ENCODE measurements at places on chromosomes 11 and 22.

- no peak for DNase-seq
These were observed 16.4 kb upstream of the CTSC start for GRCh38 chr11:88353835-88354496.

DNA sequence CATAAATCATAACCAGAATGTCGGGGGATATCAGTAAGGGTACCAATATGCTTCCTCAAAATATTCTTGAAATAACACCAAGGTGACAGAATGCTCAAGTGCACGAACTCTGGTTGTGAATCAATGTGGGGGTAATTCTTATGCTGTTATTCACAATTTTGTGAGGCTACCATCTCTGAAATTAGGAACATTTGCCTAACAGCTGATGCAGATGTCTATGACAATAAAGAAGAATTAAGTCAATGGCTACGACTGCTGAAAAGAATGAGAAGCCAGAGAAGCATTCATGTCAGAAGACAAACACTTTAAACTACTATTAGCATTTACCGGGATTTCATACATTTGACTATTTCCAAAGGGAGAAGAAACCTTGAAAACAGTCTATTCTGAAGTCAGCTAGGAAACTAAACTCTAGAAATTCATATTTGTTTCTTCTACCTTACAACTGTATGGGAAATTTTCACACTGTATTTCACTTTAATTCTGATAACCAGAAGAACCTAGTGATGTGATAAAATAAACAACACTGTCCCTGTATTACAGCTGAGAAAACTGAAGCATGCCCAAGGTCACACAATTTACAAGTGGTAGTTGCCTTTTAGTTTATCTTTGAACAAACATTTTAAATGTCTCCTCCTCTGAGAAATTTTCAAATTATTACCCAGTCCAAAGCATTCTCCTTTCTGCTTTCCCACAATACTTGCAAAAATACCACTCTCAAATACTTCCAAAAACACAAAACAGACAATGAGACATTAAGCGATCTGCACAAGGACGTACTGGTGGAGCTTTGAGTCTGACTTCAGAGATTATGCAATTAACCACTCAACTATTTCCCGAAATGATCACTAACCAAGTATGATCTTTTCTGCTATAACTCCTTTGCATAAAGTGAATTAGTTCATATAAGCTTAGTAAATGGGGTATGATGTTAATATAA is 18.0 kb upstream of the ARHGAP32 start:
- no peak for DNase-seq

DNA sequence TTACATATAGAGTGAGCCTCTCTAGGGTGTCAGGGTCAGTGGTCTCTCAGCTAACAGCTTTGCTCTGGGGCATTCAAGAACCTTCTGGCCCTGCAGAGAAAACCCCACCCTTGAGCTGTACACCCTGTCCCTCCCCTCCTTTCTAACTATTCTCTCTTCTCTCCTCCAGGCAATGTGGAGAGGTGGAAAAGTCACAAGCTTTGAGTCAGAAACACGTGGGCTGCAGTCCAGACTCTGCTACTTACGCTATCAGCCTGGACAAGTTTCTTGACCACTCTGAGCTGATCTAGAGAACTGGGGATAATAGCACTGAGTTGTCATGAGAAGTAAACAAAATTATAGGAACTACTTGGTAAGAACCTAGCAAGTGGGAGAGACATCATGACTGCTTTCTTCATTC is 10.7 kb upstream of the FAM83F start:
- no peak for DNase-seq

GRCh38 chr11:25163421-25163820 is 666.6 kb downstream of the LUZP2 start:
- no peak for DNase-seq

DNA sequence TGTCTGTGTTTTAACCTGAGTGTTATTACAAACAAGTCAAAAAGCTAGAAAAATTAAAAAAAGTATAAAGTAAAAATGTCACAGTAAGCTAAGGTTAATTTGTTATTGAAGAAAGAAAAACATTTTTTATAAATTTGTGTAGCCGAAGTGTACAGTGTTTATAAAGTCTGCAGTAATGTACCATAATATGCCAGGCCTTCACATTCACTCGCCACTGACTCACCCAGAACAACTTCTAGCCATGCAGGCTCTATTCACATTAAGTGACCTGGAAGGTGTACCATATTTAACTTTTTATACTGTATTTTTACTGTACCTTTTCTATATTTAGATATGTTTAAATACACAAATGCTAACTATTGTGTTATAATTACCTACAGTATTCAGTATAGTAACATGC is 14.7 kb upstream of the FDX1 start:
- DNase-seq, result no peak

DNA sequence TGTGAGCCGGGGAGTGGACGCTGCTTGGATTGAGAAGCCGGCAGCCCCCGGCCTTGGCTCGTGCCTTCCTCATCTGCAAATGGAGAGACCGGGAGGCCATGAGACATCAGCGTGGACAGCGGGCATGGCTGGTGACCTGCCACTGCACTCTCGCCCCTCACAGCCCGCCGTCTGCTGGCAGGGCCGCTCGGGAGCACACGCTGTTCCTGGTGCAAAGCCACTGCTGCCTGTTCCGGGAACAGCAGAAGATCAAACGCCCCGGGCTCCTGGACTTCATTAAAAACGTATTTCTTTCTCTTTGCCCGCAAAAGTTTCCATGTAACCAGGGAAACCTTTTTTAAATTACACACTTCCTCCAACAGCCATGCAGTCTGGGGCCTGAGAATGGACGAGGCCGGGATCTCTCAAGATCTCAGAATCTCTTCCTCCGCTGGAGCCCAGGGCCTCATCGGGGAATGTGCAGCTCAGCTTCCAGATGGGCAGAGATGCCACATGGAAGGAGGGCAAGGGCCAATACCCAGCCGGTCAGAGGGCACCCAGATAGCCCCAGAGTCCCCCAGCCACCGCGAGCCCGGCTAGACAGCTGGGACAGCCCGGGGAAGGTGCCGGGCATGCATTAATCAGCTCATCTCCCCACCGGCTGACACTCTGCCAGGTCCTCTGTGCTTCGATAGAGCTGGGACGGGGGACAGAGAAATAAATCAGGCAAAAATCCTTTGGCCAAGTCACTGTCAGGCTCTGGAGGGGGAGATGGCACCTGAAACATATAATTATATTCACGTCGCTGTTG is 62.8 kb upstream of the PRR5 start:
- no peak for DNase-seq

GRCh38 chr11:66856496-66857233 is at the start of gene LRFN4:
Gene LRFN4, plus strand, starts transcription at chr11:66857064. Its CDS starts 681 bp downstream, at chr11:66857745.
- DNase-seq, result no peak

GRCh38 chr11:69368119-69368880 is 74.3 kb downstream of the MYEOV start:
- no peak for DNase-seq

GRCh38 chr11:132590986-132591385 is 941.3 kb downstream of the OPCML start:
- no peak for DNase-seq

- no peak for DNase-seq
These were observed 3.8 kb upstream of the CYB5R2 start for GRCh38 chr11:7677071-7677470.

DNA sequence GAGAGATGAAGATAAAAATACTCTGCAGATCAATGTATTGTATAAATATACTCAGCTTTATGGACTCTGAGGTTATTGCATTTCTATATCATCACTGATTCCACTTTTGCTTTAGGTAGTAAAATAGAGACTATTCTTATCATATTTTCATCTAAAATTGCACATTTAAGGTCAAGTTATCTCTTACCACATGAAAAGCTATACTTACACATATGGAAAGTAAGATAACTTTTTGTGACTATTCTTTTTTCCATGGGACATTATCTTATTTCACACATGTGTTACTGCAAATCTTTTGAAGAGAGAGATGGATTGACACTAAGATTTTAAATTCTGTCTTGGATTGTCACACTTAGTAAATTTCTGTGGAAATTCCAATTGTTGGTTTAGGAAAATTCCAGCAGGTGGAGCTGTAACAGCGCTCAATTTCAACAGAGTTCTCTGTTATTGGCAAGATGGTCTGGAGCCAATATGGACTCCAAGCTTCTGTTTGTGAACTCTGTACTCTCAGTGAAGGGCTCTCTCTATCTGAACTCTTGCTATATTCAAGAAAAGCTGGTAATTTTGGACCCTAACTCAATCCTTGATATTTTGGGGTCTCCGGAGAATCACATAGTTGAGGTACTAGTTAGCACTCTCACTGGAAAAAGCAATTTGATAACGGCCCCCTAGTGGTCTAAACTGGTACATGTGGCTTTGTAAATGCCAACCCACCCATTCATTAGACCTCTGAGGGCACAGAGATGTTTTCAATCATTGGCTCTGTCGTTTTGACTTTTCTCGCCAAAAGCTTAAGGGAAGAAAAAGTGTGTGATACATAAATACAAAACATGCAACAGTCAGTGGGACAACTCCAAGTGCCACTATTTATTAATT is 429.7 kb downstream of the ETS1 start:
- peak; percentile 86 for DNase-seq

GRCh38 chr11:112195951-112196351 is 20.6 kb downstream of the BCO2 start:
- DNase-seq, result no peak

- DNase-seq, result no peak
These were observed 41.6 kb downstream of the MRGPRX2 start for GRCh38 chr11:19018901-19019300.

DNA sequence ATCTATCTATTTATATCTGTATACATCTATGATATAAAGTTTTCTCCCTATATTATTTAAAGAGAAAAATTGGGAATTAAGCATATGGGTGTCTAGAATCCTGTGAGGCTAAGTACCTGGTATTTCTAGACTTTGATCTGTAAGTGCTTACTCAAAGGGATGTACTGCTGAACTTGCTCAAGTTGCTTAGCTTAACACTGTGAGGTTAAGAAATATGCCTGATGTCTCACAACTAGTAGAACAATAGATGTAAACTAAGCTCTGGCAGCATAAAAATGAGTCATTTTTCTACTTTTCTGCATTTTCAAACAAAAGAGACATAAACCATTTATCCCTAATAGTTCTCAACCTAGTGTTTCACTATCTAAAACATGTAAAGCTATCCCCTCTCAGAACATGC is 744.4 kb upstream of the ANO3 start:
- no peak for DNase-seq

DNA sequence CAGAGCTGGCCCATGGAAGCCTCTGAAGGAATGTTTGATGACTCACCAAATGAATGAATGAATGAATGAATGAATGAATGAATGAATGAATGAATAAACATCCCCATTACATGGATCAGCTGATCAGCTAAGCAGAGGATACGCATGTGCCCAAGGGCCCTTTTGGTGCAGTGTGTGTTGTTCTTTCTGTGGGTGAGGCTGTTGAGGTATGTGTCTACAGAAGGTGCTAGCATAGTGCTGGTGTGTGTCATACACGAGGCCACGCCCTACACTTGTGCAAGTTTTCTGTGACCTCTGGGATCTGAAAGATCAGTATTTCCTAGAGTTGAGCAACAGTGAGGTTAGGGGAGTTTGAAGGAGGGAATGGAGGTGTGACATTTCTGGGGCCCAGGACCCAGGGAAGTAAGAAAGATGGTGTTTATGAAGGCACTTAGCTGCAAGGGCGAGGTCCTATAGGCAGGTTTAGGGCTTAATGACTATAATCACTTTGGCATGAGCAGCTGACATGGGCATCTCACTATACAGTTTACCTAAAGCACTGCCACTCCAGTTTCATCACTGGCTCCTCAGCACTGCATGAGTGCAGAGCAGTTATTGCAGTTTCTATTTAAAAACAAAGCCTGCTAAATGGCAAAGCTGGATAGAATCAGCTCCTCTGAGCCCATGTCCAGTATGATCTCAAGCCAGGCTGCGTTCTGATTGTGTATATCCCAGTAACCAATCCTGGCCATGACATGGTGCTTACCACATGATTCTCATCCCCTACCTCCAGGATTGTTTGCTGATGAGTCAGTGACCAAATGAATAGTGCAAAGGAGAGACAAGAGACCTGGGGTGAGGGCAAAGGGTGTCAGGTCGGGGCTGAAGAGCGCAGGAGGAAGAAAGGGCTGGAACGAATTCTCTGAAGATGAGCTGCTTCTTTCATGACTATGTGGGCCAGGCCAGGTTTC is 36.4 kb upstream of the E2F8 start:
- no peak for DNase-seq

GRCh38 chr11:119441898-119442243 is 18.9 kb upstream of the THY1 start:
- DNase-seq, result no peak

- DNase-seq, result no peak
These were observed 92.0 kb upstream of the ISX start for GRCh38 chr22:34973926-34974325.

DNA sequence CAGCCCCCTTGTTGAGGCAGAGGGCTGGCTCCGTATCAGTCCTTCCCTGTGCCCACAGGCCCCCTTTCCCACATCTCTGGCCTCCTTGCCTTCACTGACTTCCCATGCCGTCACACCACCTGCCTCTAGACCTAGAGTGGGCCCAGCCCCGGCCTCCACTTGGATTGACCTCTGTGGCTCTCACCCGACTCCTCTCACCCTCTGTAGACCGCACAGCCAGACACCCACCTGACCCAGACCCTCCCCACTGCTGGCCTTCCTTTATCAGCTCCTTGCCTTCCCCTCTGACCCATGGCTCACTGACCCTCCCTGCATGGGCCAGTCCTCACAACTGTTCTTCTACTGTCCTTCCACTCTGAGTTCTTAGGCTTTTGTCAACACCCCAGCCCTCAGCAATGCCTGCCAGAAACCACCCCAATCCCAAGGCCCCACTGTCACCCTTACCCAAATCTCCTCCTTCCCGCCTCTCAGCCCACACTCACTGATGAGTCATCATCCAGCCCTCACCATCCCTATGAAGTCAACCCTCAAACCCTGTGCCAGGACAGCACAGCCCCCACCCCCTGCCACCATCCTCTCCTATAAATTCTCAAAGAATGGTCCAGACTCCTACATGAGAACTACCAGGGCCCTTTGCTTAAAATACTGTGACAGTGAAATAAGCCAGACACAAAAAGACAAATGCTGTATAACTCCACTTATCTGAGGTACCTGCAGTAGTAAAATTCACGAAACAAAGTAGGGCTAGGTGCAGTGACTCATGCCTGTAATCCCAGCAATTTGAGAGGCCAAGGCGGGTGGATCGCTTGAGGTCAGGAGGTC is 53.4 kb downstream of the SCGB1A1 start:
- DNase-seq, result no peak

All from NCI-H2029 treated with DMSO at 0.1 percent for 48 hours (cell line).